ENCODE measurements at places on chromosomes 2 and 18.

DNA sequence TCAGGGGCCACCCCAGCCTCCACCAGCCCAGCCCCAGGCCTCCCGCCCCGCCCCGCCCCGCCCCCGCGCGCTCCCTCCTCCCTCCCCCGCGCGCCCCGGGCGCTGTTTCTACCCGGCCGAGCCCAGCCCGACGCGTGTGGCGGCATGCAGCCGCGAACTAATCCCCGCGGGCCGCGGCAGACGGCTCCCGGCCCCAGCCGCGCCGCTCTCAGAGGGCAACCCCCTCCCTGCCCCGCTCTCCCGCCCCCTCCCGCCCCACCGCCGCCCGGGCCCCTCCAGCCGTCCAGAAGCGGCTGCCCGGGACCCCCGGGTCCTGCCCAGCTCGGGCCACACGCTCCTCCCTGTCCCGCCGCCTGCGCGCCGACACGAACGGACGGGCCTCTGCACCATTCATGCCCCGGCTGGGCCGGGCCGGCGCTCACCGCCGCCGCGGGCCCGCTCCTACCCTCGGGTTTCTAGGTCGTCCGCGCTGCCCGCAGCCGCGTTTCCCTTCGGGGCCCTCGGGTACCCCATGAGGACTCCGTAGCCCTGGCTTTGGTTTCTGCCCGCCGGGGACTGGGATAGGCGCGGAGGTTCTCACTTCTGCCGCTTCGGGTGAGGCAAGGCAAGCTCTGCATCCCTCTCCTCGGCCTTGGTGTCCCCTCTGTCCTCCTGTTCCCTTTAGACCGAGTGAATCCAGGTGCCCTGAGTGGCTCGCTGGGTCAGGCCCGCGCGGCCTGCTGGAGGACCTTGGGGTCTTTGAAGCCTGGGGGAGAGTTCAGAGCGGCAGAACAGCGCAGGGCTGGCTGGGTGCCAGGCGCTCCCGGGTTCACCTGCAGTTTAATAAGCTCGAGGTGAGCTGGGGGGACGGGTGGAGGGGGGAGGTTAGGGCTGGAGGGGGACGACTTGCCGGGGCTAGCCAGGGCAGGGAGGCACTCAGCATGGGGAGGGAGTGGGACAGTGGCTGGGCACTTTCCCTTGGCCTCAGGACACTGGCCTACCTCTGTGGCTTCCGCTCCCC lies 3.1 kb downstream of the WNT10A start:
- DNase-seq: no peak

DNA sequence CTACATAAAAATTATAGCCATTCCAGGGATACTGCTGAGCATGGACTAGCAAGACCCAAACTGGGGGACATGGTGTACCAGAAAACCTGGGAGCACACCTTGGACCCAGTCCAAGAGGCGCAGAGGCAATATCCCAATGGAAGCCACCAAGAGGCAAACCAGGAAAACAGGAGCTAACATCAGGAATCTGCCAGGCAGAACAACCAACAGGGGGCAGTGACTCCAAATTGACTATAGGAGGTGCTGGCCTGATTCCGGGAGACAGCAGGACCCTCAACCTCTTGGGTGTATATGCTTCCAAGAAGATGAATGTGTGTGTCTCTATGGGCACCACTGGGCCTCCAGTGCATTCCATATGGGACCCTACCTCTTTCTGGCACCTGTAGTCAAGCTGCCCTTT lies 172.7 kb upstream of the ARL4C start:
- DNase-seq: no peak

- DNase-seq: no peak
Observed at GRCh38 chr2:45168711-45169338, 159.6 kb upstream of the SIX2 start.

DNA sequence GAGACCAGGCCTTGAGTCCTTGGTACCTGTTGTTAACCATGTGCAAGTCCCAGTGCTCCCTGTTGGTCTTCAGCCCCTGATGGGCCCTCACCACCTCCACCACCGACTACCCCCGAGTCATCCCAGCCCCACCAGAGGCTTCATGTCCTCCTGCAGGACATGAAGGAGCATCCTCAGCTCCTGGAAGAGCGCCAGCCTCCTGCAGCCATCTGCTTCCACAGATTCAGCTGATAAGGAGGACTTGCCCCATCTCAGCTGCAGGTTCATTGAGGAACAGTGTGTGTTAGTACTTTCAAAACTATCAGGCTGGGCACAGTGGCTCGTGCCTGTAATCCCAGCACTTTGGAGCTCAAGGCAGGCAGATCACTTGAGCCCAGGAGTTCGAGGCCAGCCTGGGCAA lies 151.9 kb downstream of the ATP9B start:
- DNase-seq: no peak

- no peak for DNase-seq
Observed at GRCh38 chr2:206530727-206531126, 87.4 kb downstream of the ADAM23 start.

GRCh38 chr2:113080134-113080533 lies 12.4 kb downstream of the IL1F10 start:
- DNase-seq: peak; percentile 27

- no peak for DNase-seq
Observed at GRCh38 chr2:120244656-120245519, 7.8 kb upstream of the RALB start.

GRCh38 chr18:32552421-32553030 lies 81.8 kb upstream of the GAREM1 start:
- DNase-seq: peak; percentile 66

GRCh38 chr2:98520806-98521205 lies 76.1 kb downstream of the INPP4A start:
- no peak for DNase-seq

- no peak for DNase-seq
Observed at GRCh38 chr2:172423160-172423559, 4.2 kb upstream of the ITGA6 start.

All from fibroblast of upper back skin (primary cell).